Stimulated activated CD8-positive, alpha-beta memory T cell treated with anti-CD3 and anti-CD28 coated beads, Interleukin-4, amount 100 ng/mL, for 4 hours (primary cell): ENCODE measurements at places on chromosomes 1 and 21.

- peak; percentile 54 for DNase-seq
These were observed 12.7 kb downstream of the EFNA3 start for GRCh38 chr1:155091071-155092051.

DNA sequence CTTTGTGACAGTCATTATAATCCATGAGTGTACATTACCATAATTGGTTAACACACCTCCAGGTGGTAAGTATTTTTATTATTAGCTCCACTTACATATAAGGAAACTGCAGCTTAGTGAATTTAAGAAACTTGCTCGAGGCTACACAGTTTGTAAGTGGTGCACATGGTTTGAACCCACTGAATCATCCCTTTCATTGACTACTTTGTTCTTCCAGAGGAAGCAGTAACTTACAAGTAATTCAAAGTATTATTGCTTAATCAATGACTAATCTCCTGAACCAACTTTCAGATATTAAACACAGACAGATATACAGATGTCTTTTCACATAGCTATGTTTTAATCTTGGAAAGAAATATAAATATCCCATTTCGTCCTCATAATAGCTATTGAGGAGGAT, 18.7 kb upstream of the CLDN8 start:
- no peak for DNase-seq

DNA sequence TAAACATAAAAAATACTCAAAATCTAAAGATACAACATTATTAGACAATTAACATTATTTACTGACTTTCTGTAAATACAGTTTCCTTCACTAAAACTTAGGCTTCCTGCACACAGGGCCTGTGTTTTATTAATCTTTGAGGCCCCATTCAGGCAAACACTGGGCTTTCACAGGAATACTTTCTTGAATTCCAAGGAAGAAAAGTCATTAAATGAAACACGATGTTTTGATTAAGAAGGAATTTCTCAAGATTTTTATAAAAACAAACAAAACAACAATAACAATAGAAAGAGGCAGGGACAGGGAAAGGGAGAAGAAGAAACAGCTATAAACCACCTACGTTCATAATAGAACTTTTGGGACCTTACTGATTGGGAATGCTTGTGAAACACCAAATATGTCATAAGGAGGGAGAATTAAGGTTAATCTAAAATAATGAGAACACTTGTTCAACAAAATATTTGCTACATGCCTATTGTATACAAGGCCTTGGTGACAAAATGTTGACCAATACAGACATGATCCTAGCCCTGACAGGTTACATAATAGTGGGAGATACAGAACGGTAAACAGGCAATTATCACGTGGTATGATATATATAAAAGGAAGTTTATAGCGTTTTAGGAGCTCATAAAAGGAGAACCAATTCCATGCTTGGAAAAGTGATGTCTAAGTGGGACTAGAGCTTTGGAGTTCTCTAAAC, 3.6 kb downstream of the DDAH1 start:
- DNase-seq: no peak

GRCh38 chr21:37149411-37149810, 76.4 kb downstream of the TTC3 start:
- DNase-seq: no peak

DNA sequence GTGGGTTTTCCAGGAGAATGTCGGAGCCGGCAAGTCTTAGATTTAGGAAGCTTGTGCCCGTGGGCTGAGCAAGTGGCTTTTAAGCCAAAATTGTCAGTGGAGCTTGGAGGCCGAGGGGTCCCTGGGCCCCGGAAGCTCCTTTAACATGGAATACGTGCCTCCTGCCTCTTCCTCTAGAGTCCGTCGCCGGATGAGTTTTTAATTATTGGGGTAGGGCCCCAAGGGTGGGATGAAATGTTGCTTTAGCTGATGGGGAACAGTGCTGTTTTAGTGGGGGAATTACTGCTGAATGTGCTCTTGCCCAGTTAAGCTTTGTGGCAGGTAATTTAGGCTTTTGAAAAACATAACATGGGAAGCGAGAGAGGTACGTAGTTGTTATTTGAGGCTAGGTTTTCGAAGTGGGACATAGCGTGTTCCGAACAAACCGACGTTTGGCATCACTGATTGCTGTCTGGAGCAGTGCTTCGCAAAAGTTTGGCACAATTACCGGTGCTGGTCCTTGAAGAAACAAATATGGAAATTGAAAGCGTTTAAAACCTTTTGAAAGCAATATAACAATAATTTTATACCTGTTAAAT, 786 bp downstream of the RPL5 start:
- no peak for DNase-seq

- no peak for DNase-seq
These were observed at the start of gene FGR for GRCh38 chr1:27634985-27635367. Gene FGR, minus strand, starts transcription at chr1:27635185. Its CDS starts 11,269 bp downstream, at chr1:27623916.

- no peak for DNase-seq
These were observed 54.6 kb upstream of the POU2F1 start for GRCh38 chr1:167165948-167166689.

DNA sequence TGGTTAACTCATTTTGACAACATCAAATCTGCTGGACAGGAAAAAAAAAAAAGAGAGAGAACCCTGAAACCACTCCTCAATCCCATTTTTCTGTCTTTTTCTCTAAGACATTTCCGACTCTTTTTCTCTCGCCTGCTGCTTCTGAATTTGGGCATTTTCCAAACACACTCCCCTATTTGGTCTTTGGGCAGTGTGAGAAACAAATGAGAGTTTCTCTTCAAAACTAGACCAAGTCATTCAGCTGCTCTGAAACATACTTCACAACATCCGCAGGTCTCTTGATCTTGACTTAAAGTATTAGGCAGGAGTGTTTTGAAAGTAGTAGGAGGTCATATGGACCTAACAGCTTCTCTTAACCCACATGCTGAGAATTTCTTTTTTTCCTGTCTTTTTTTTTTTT, 364.8 kb upstream of the ESRRG start:
- no peak for DNase-seq

DNA sequence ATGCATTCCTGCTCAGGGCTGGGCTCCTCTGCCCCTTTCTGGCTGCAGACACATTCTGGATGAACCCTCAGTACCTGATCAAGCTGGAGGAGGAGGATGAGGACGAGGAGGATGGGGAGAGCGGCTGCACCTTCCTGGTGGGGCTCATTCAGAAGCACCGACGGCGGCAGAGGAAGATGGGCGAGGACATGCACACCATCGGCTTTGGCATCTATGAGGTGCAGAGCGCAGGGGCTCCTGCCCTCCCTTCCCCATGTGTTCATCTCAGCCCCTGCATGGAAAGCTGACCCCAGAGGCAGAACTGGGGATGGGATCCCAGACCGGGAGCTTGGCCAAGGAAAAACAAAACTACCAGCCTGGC, 43.1 kb downstream of the CAPN2 start:
- no peak for DNase-seq

GRCh38 chr1:204045430-204045829, 27.5 kb upstream of the SOX13 start:
- no peak for DNase-seq

DNA sequence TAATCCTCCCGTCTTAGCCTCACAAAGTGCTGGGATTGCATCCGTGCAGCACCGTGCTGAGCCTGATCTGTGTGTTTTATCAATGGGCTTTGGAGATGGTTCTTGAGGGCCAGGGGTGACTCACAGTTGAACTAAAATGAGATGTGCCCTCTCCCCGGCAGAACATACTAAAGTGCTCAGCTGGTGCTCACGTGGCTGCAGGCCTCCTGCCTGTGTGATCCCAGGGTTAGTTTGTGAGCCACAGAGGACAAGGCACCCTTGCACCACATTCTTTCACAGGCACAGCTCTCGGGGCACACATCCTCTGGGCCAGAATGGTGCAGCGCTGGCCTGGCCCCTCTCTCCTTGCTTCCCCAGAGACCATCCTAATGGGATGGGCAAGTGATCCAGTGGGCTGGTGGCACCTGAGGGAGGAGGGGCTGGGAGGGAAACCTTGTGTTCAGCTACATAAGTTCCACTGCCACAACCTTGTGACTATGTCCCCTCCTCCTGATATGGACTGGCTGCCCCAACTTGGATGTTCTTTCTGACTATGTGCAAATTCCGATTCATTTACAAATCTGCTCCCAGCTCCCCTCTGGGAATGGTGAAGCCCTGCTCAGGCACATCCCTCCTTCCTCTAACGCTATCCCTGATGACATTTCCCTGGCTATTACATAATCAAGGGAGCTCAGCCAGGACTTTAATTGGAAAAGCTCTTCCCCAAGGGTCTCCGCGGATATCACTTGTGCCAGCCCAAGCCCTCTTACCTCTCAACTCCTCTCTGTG, 197.0 kb upstream of the EDN2 start:
- no peak for DNase-seq
